ENCODE measurements at places on chromosomes 7 and 10.

DNA sequence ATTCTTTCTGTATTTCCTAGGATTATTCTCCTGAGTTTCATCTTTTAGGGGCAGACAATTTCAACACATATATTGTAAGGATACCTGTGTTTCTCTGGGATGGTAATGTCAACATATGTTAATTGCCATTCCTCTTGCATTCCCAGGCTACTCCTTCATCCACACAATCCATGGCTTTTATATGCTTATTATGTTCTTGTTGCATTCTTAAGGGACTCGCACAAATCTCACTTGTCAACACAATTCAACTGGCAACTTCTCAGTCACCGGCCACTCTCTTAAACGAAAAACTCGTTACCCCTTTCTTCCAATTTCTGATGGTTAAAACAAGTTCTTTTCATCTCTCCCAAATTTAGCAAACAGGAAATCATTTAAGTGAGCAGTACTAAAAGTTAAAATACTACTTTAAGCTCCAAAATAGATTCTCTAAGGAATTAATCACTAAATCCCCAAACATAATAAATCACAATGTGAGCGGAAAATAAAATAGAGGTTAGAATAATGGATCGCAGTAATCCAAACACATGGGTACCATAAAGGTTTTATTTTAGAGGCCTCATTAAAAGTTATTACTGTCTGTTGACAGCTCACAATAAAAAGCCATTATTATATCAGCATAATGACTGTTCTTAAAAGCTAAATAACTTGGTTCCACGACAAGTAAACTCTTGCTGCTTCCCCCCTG lies 223.2 kb downstream of the ELMO1 start:
- DNase-seq = no peak

DNA sequence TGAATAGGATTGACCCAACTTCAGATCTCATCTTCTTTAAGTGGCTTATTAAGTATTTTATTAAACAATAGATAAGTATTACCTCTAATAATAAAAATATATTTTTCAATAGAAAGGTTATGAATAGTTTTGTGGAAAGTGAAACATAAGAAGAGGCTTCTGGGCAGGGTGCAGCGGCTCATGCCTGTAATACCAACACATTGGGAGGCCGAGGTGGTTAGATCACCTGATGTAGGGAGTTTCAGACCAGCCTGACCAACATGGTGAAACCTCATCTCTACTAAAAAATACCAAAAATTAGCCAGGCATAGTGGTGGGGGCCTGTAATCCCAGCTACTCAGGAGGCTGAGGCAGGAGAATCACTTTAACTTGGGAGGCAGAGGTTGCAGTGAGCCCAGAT lies 26.5 kb downstream of the GPR85 start:
- no peak for DNase-seq

DNA sequence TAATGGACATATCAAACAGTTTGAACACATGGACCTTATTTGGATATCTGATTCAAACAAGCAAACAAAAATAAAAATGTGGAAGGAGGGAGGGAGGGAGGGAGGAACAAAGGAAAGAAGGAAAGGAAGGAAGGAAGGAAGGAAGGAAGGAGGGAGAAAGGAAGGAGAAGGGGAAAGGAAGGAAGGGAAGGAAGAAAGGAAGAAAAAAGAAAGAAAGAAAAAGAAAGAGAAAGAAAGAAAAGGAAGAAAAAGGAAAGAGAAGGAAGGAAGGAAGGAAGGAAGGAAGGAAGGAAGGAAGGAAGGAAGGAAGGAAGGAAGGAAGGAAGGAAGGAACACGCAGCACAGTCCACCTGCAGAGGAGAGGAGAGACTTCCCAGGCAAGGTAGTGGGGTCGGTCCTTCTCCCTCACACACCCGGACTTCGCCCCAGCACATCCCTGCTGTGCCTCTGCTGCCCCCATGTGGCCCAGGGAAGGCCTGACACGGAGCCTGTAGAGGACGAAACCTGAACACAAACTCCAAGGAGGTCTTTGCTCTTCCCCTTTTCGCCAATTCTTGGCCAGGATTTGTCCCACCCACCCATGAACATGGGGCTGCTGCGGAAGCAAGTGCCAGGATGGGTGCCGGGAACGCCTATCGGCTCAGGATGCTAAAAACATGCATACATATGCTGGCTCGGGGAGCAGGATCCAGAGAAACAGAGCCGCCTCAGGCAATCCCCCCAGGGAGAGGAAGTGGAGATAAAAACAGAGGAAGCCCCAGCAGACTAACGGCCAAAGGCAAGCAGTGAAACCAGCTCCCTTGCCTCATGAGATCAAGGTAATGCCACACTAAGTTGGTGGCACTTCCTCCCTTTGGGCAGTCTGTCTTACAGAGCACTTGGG lies 52.3 kb upstream of the DGKI start:
- DNase-seq = peak; percentile 76

- no peak for DNase-seq
Observed at GRCh38 chr7:4195660-4196059, 486.4 kb upstream of the FOXK1 start.

DNA sequence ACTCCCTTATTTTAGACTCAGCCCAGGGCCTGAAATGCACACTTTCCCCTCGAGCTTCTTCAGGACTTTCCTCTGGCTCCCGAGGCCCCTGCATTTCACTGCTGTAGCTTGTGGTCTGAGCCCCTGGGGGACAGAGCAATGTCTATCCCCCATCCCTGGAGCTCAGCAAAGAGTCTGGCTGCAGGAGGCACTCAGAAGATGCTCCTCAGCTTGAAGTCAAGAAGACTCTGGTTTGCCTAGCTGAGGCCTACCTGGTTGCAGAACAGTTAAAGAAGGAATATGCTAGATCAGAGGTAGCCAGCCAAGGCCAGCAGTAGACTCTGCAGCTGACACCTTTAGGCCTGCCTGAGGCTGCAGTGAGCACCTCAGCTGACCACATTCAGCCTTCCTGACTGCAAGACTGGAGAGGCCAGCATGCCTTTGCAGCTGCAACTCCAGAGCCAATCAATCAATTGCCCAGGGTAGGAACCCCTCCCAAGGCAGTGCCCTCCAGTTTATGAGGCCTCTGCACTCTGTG lies 36.9 kb upstream of the IKZF1 start:
- no peak for DNase-seq

- DNase-seq = peak; percentile 36
Observed at GRCh38 chr7:105015390-105015965, 1.5 kb downstream of the KMT2E start.

DNA sequence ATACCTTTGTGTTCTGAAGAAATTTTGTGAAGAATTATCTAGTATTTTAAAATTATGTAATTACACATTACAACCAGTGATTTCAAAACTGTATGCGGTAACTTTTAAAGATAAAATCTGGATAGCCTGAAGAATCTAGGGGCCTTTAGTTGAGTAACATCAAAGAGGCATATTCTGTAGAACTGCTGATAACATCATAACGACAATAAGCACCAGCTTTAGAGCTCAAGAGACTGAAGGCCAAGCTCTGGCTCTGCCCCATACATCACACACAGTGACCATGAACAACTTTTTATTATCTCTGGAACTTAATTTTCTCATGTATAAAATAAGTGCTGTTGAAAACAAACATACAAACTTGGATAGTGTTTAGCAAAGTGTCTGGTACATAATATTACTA lies 121.1 kb upstream of the RHOBTB1 start:
- DNase-seq = no peak

DNA sequence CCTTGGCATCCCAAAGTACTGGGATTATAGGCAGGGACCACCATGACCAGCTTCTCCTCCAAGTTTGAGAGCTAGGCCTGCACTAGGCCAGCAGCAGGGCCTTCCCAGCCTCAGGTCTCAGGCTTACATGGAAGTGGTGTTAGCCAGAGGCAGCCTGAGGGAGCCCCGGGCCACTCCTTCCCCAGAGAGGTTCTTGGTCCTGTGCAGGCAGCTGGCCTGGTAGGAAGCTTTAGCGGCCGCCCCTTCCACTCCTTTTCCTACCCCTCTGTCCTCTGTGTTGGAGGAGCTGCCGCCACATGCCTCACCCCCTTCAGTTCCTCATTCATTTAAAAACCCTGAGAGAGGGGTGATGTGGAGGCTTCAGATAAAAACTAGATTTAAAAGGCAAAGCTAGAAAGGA lies 40.3 kb downstream of the TSPAN15 start:
- DNase-seq = no peak

GRCh38 chr10:72794260-72794659 lies 99.3 kb upstream of the OIT3 start:
- DNase-seq = peak; percentile 39

GRCh38 chr7:2354939-2355704 lies 495 bp downstream of the EIF3B start:
- DNase-seq = peak; percentile 17

DNA sequence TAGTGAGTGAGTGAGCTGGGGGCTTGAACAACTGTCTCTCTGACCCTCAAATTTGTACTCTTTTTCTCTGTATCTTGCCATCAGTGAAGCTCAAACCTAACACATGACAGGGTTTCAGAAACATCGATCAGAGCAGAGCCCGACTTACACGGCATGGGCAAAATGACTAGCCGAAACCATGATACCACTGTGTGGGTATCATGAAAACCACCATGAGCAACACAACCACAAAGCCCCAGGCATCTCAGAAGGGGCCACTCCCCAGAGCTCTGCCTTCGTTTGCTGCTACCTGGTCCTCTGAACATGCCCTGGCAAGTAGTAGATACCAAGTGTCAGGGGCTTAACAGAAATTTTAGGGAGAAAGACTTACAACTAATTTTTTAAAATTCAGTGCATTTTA lies 308.5 kb downstream of the WDR11 start:
- no peak for DNase-seq

GRCh38 chr10:116001262-116001857 lies 271.6 kb downstream of the GFRA1 start:
- no peak for DNase-seq
